Activated CD4-positive, alpha-beta T cell treated with anti-CD3 and anti-CD28 coated beads, Interleukin-2, amount 50 U/mL, for 48 hours (primary cell): ENCODE measurements at places on chromosomes 3 and 15.

GRCh38 chr3:9111417-9111816, 138.0 kb downstream of the SRGAP3 start:
- DNase-seq = peak; percentile 6

DNA sequence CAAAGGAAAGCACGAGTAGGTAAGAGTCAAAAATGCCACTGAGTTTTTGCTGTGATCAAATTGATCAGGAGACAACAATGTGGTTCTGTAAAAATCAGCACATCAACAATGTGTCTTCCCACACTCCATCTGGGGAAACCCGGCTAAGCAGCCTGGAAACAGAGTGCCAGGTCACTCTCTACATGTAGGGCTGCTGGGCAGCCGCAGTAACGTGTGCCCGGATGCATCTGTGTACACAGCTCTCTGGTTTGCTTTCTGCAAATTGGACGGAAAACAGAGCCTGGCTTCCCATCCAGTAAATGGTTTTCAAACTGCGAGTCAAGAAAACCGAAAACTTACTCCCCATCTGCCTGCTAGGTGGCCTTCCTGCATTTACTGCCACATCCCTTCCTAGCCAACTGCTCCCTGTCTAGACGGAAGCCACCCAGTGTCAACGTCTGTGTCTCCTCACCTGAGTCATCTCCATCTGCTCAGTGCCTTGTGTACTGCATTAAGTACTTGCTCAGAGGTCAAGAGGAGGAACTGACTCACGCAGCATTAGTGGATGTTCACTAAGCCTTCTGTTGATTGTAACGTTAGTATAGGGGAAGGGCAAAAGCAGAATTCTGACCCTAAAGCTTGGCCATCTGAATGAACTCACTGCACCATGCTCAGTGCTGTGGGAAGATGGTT, 124.1 kb downstream of the TJP1 start:
- no peak for DNase-seq

GRCh38 chr3:154992655-154993054, 87.5 kb upstream of the MME start:
- DNase-seq = no peak

GRCh38 chr3:42846685-42847522, 28.8 kb downstream of the CYP8B1 start:
- no peak for DNase-seq

GRCh38 chr15:91704343-91704742, 149.2 kb upstream of the SLCO3A1 start:
- no peak for DNase-seq

GRCh38 chr15:58552505-58553364, 120.9 kb downstream of the LIPC start:
- no peak for DNase-seq

DNA sequence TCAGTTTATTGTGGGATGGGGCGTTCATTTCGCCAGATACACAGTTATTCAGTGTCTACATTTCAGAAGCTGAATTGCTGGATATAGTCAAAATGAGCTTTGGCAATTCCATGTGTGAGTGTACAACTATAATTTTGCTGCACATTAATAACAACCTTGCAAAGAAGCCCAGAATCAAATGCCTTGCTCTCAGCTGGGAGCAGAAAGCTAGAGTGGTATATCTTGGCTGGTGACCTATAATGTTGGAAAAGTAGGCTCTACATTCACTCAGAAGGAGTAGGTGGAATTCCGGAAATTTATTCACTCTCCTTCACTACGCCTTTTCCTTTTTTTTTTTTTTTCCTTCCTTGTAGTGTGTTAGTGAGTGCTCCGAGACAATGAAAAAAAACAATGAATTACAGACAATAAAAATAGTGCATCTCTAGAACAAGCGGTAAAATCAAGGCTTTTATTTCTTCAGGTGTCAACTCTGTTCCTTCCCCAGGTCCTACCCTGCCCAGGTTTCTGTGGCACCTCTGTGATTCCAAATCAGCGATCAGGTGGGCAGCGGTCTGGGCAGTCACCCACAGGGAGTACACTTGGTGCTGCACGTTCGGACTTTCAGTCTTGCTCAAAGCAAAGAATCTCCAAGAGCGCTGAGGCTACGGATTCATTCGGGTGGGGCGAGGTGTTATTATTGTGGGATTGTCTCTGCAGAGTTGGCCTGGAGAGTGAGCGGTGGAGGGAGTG, 910 bp upstream of the ARPP21 start:
- no peak for DNase-seq

DNA sequence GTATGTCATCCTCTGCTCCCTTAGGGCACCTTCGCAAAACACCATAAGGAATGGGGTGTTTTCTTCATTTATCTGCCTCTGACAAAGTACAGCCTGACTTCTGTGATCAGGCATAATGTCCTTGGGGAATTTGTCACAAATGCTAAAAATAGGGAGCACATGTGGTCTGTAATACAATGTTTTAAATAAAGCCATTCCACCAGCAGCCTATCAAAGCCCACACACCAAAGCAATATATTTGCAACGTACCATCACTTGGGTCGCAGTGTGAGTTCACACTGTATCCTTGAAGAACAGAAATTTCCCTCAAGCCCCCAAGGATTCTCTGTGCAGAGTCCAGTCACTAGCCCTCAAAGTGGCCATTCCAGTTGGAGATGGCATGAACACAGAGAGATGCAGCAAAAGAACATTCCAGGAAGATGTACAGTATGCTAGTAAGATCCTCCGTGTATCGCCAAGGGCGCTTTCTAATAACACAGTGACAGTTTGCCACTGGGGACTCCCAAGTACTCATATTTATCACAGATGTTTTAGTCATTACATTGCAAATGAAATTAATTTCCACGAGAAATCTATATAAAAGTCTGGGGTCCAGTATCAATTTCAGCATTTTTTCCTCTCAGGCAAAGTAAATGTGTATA, 246.7 kb downstream of the MCTP2 start:
- DNase-seq = no peak

DNA sequence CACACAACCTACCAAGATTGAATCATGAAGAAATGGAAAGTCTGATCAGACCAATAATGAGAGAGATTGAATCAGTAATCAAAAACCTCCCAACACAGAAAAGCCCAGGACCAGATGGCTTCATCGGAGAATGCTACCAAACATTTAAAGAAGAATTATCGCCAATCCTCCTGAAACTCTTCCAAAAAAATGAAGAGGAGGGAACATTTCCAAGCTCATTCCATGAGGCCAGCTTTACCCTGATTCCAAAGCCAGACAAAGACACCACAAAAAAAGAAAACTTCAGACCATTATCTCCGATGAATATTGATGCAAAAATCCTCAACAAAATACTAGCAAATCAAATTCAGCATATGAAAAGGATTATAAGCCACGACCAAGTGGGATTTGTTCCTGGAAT, 94.1 kb downstream of the SENP2 start:
- no peak for DNase-seq
